ENCODE measurements at places on chromosomes 6 and 20.

GRCh38 chr6:38579010-38579628 is 60.6 kb downstream of the BTBD9 start:
- DNase-seq = no peak

GRCh38 chr6:63649269-63649668 is 13.7 kb downstream of the PHF3 start:
- no peak for DNase-seq

GRCh38 chr6:31473780-31474761 is 23.9 kb upstream of the MICB start:
- DNase-seq = peak; percentile 72

GRCh38 chr6:5160206-5160605 is 75.1 kb downstream of the PPP1R3G start:
- no peak for DNase-seq

DNA sequence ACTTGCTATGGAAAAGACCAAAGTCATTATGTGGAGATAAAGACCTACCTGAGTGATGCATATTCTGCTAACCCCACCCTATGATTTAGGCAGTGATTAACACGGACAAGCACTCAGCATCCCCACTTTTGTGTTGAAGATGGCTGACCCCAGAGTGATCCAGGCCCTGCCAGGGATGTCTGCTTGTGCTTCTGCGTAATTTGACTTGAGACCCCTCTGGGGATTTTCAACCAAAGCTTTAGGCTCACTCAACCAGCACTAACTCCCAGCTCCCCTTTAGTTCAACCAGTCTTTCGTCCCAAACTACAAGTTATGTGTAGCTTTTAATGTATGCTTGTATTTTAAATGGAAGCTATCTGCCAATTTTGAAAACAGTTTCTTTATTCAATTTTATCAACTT is 538.0 kb upstream of the ID4 start:
- no peak for DNase-seq

DNA sequence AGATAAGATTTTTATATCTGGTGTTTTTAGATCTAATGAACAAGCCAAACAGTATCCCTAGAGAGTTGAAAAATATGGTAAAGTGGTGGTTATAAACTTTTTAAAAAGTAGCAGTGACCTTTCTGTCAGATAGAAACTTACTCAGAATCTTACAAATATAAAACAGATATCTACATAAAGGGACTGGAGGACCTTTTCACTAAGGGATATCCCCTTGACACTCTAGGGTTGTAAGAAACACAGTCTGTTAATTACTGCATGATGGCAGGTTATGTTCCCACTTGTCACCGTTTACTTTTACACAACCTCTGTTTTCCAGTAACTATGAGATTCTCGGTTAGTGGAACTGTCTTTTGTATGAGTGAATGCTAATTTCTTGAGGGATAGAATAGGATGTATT is 11.5 kb downstream of the CFAP206 start:
- DNase-seq = no peak

DNA sequence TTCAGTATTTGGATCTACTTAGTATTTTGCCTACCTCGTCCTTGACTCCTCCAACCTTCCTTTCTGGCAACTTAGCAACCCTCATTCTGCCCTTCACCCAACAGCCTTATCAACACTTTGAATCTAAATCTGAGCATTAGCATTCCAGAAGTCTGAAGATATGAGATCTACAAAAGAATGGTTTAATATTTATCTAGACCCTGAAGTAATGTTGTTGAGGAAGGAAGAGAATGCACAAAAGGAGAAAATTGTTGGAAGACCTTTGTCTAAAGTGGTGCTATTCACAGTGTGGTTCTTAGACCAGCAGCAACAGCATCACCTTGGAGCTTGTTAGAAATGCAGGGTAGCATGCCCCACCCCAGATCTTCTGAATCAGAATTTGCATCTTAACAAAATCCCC is 198.2 kb upstream of the PLCB4 start:
- no peak for DNase-seq

- DNase-seq = no peak
These were observed 28.5 kb downstream of the ERMARD start for GRCh38 chr6:169779896-169780295.

- no peak for DNase-seq
These were observed 48.3 kb upstream of the KIF16B start for GRCh38 chr20:16621435-16622141.

GRCh38 chr6:29989211-29989610 is 46.9 kb downstream of the HLA-A start:
- no peak for DNase-seq

DNA sequence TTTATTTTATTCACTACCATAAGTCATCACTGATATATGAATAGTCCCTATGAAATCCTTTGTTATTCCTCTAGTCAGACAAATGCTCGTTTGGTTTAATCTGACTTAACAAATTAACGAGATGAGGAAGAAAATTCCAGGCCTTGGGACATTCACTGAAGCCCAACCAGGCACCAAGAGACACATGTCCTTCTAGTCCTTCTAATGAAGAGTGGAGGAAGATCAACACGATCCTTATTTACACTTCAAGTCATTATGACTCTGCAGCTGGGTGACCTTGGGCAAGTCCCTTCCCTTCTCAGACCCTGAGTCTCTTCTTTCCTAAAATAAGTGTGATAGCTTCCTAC is 117.5 kb downstream of the CEBPB start:
- DNase-seq = peak; percentile 73

DNA sequence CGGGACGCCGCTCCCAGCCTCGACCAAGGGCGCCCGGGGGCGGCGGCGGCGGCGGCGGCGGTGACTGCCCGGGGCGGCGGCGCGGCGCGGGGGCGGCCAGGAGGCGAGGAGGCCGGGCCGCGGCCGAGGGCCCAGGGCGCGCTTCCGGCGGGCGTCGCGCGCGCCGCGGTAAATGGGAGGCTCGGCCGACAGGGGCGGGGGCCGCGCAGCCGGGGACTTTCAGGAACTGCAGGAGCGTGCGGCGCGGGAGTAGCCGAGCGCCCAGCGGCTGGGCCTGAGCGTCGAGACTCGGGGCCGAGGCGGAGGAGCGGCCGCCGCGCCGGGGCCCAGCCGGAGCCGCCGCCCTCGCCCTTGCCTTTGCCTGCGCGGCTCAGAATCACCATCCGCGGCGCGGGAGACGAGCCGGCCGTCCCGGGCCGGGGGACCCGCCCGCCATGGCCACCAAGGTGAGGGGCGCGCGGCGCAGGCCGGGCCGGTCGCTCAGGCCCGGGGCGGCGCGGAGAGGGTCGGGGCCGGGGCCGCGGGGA is at the start of gene SNX9:
Gene SNX9, plus strand, starts transcription at position 246 of the 527 bp plus-strand sequence. Its CDS starts 189 bp downstream, at position 435.
- DNase-seq = peak; percentile 97

GRCh38 chr20:44481719-44482416 is 6.2 kb downstream of the TTPAL start:
- no peak for DNase-seq

GRCh38 chr6:13191461-13191860 is 136.9 kb downstream of the TBC1D7 start:
- no peak for DNase-seq

DNA sequence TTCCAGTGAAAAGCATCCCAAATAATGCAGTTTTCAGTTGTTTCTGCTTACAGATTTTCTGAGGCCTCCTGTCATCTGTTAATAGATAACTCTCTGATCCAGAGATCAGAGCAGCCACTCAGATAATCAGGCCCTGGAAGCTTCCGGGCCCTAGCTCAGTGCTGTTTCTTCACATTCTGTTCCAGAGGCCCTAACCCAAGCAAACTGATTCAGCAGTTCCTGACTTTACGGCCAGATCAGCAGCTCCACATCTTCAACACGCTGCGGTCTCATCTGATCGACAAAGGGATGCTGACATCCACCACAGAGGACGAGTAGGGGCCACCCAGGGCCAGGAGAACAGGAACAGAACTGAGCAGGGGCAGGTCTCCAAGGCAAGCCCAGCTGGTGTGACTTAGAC is 63.1 kb downstream of the CDS2 start:
- DNase-seq = no peak

DNA sequence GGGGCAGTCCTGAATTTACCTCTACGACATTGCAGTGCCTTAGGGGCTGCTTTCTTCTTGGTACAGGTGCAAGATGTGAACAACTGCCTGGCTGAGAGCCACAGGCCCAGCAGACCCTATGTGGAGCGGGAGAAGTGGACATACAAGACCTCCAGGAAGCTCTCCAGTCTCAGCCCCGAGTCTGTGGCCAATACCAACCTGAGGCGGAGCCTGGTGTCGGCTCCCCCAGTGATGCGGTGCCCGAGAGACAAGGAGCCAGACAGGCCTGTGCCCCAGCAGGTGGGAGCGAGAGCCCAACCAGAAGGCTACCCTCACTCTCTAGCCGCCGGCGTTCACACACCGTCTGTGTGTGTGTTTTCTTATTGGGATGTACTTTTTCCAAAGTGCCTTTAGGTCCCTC is 59.6 kb downstream of the EFCAB8 start:
- DNase-seq = no peak

DNA sequence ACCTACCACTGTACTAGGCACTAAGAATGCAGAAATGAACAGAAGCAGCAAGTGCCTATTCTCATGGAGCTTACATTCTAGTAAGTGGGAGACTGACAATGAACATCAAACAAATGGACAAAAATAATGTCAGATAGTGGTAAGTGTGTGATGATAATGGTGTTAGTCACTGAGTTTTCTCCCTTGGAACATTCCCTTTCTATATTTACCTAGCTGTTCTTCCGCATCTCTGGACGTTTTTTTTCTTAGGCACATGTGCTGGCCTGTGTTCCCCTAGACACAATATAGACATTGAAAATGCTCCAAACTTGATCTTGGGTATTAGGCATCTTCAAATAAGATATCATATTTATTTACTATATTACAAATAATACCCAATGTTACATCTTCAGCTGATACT is 218.1 kb upstream of the GJE1 start:
- no peak for DNase-seq

DNA sequence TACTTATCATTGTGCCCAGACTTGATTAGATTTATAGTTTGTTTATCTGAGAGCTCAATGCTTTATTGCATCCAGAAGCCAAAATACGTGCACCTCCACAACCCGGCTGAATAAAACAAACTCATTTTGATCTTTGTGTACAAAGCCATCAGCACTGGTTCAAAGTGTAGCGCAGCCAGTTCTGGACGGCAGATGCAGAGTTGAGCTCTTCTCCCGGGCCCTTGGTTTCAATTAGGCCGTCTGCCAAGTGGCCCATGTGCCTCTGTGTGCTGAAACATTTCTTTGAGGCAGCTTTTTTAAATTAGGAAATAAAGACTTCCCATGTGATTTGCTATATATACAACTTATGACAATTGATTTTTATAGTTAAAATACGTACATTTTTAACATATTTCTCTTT is 96.2 kb upstream of the RSPO3 start:
- DNase-seq = no peak

DNA sequence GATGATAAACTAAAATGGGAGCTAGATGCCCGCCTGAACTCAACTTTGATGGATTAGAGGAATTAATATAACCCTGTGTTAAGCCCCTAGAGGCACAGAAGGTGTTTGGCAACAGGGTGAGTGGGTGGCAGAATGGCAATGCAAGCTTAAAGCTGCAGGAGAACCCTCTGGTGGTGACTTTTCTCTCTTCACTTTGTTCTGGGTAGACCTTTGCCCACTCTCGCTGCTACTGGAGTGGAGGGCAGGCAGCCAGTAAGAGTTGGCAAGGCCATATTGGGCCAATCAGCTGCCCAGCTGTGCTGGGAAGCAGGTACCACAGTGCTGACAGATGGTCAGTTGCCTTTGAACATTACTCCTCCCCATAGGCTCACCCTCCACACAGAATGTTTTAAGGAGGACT is 468.2 kb downstream of the MMUT start:
- no peak for DNase-seq

GRCh38 chr6:68732423-68732822 is 97.3 kb downstream of the ADGRB3 start:
- no peak for DNase-seq

GRCh38 chr20:55348223-55348622 is 657.1 kb downstream of the CBLN4 start:
- no peak for DNase-seq

DNA sequence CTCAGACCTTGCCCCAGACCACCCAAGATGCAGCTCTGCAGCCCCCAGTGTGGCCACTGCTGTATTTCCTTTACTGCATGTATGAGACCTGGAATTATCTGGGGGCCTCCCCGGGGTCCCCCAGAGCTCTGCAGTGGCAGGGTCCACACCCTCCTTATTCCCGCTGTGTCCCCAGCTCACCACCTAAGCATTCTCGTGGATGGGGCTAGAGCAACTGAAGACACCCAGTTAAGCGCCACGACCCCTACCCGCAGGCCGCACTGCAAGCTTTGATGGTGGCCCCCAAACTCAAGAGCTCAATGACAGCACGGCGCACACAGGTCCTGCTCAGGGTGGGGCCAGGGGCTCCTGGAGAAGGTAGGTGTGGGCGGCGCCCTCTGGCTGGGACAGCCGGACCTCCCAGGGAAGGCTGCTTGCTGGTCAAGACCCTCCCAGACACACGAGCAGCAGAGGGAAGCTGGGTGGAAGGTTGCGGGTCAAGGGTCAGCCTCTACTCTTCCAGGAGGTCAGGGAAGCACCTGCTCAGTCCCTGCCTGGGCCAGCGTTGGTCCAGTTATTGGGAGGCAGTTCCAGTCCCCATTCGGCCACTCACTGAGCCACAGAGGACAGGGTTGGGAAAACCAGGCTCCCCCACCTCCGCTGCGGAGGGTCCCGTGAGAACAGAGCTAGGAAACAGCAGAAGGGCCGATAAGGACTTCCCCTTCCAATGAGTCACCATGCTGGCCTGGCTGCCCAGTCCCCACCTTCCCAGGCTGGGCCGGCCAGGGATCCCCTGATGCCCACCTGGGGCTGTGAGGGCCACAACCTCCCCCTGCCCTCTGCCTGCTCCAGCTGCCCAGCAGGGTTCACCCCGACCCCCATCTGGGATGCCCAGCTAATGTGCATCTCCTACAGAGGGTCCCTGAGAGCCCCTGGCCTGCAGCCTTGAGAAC is 2.9 kb downstream of the LAMA5 start:
- peak; percentile 51 for DNase-seq

- no peak for DNase-seq
These were observed 15.8 kb downstream of the KLHL32 start for GRCh38 chr6:96940322-96940721.

GRCh38 chr6:149060985-149061760 is 256.3 kb upstream of the TAB2 start:
- DNase-seq = no peak

GRCh38 chr6:20811109-20811761 is 277.0 kb downstream of the CDKAL1 start:
- DNase-seq = no peak

DNA sequence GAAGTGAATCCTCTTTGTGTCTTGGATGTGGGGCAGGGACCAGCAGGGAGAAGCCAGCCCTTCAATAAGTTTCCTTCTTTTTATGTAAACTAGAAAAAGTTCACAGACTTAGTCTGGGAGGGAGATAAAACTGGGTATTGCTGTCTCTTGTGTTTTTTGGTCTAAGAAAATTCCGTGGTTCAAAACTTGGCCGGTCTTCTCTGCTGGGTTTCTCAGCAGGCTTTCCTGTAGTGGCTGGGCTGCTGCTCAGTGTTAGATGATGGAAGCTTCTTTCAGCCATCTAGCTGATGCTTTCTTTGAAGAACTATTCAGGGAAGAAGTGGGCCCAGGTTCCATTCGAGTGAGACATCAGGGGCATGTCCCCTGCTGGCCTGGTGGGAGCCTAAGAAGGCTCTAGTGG is 70.7 kb upstream of the SCP2D1 start:
- no peak for DNase-seq

- no peak for DNase-seq
These were observed 487.3 kb downstream of the ADGRB3 start for GRCh38 chr6:69122407-69122773.

Measured in suppressor macrophage treated with lipopolysaccharide for 1 hour (primary cell).